ENCODE measurements at places on chromosomes 3 and 15.

- DNase-seq, result no peak
Measured at GRCh38 chr15:48584090-48584811, 61.3 kb downstream of the FBN1 start.

DNA sequence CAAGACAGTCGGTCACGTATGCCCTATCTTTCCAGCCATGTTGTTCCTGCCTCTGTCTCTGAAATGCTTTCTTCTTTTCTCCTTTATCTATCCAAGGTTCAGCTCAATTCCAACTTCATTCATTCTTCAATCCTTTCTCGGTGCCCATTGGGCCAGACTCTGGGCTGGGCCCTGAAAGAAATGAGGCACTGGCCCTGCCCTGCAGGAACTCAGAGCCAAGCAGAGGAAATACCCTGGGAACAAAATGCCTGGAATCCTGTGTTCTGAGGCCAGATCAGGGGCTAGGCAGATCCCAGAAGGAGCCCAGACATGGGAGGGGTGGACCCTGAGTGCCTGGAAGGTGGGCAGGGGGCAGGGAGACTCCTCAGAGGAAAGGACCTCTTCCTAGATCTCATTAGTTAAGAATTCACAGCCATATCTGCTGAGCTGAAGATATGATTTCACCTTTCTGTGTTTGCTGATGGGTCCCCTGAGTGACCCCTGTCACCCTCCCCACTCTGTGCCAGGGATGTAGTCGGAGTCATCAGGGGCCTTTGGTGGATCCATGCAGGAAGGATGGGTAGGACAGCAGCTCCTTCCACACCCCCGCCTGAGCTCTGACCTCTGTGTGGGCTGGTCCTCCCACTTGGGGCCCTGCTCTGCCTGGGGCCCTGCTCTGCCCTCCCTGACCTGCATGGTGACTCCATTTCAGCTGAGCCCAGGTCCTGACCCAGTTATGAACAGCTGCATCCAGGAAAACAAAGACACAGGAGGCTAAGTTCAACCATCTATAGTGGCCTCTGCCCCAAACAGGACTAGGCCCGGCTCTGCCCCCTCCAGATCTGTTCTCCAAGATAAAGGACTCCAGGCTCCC lies 5.3 kb upstream of the DAPK2 start:
- no peak for DNase-seq

GRCh38 chr3:133659806-133660205 lies 1.9 kb downstream of the TOPBP1 start:
- no peak for DNase-seq

- DNase-seq, result no peak
Measured at GRCh38 chr3:9669720-9670432, 20.6 kb downstream of the MTMR14 start.

DNA sequence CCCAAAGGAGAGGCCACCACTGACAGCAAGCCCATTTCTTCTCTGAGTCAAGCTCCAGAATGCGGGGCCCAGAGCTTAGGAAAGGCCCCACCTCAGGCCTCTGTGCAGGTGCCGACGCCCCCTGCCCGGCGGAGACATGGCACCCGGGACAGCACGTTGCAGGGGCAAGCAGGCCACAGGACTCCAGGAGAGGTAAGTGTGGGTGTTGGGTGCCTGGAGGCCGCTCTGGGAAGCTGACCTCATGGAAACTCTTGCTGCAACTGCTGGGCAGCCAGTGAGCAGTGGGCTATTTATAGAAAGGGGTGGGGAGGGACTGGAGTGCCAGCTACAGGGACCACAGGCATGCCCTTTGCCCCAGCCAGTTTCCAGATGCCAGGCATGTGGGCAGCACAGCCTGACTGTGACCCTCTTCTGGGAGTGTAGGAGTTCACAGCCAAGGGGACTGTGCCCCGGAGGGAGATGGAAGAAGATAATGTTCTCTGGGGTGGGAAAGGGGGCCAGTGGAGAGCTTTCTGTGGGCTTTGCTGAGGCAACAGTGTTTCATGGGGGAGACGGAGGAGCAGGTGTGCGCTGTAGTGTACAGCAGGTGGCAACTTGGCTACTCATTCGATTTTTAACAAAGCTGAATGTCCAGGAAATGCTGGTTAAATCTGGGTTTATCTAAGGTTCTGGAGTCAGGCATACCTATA lies 23.7 kb downstream of the ALPK3 start:
- no peak for DNase-seq

DNA sequence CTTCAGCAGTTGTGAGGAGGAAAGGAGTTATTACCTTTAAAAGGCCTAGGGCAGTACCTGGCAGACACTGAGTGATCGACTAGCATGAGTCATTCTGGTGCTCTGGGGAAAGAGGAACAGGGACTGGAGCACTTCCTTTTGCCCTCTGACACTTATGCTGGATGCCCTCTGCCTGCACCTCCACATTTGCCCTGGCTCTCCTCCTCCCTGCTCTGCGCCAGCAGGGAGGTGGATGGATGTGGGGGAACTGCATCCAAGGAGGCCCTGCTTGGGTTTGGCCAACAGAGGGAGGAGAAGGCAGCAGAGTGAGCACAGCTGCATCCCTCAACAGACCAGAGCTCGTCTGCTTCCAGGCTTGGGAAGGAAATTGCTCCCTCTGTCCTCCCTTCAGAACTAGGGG lies 75.0 kb downstream of the SEMA5B start:
- no peak for DNase-seq

DNA sequence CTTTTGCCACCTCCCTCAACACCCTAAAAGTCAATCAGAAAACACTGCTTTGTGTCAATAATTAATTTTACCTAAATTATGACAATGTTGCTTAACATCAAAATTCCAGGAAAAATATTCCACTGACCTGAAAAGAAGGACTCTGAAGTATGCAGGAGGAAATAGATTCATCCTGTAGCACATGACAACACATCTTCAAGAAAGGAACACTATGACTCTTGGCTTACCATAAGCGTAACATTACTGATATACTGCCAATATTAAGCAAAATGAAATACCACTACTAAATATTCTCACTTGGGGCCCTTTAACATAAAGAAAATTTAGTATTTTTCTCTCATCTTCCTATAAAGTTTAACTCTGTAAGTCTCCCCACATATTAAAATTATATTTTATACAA lies 9.6 kb downstream of the SUCLG2 start:
- no peak for DNase-seq

DNA sequence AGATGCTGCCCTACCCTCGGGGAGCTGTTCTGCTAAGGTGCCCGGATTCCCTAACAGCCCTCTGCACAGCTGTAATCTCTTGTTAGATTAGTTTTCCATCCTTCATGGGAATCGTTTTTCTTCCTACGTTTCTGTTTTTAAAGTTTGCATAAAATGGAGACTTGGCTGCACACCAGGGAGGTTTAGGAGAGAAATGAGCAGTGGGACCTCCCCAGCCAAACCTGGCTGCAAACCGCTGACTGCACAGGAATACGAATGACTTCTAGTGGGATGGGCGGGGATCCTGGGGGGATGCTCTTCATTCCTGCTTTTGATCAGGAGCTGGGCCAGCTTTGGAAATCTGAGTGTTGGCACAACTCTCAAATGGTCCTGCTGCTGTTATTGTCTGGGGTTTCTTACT lies 77.5 kb downstream of the THSD4 start:
- DNase-seq, result no peak

- DNase-seq, result no peak
Measured at GRCh38 chr3:69542089-69542804, 156.4 kb upstream of the FRMD4B start.

DNA sequence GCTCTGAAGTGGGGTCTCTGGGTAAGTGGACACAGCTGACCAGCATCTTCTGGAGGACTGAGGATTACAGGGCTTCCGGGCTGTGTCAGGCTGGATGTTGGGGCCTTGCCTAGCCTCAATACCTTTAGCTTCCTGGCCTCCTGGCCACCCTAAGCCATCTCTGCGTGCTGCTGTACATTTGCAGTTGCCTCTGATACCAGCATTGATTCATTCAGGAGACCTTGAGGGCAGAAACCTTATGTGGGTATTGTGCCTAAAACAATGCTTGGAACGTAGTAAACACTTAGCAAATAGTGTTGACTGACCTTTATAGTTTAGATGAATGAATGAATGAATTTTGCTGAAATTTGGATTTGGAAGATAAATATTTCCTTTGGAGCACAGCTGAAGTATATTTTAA lies 97.0 kb downstream of the FLNB start:
- no peak for DNase-seq

DNA sequence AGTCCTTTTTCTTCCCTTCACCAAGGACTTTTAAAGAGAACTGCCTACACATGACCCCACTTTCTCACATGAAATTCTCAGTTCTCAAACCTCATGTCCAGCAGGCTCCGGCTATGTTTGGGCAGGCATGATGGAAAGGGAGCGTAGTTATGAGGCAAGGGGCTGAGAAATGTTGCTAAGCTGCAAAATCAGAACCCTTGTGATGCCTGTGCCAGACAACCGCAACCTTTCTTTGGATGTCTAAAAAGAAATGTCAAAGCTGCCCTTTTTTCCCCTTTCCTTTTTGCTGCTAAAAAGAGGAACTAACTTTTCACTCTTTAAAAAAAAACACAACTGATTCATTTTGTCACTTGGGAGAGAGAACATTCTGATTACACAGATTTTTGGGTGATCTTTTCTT lies 19.2 kb downstream of the GNB4 start:
- DNase-seq, result no peak

DNA sequence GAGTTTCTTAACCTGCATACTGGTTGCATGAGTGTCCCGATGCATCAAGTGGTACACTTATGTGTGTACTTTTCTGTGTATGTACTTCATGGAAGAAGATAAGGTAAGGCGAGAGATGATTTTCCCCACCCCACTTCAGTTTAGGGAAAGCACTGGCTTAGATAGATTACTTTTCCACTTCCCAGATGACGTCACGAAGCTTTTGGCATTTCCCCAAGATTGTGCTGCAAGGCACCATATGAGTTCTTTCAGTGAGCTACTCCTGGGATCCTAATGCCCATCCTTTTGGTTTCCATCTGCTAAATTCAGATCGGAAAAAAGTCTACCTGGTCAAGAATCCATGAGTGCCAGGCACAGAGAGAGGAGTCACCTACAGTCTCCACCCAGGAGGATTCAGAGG lies 4.5 kb downstream of the IL17RB start:
- DNase-seq, result no peak

GRCh38 chr3:24663406-24663805 lies 168.8 kb upstream of the THRB start:
- DNase-seq, result no peak

- no peak for DNase-seq
Measured at GRCh38 chr3:138361561-138361971, 13.2 kb downstream of the MRAS start.

DNA sequence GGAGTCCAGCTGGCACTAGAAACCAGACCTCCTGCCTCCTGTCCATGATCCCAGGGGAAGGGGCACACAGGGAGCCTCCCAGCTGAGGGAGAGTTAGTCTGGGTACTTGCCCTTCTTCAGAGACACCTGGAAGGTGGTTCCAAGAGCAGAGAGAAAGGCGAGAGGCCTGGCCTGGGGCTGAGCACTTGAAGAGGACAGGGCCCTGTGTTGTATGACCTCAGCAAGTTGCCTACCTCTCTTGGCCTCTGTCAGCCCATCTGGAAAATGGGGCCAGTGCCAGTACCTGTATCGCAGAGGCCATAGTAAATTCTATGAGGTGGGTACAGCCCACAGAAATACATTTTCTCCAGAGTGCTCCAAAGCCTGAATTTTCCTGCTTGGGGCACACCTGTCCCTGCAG lies 19.5 kb downstream of the PTH1R start:
- no peak for DNase-seq

DNA sequence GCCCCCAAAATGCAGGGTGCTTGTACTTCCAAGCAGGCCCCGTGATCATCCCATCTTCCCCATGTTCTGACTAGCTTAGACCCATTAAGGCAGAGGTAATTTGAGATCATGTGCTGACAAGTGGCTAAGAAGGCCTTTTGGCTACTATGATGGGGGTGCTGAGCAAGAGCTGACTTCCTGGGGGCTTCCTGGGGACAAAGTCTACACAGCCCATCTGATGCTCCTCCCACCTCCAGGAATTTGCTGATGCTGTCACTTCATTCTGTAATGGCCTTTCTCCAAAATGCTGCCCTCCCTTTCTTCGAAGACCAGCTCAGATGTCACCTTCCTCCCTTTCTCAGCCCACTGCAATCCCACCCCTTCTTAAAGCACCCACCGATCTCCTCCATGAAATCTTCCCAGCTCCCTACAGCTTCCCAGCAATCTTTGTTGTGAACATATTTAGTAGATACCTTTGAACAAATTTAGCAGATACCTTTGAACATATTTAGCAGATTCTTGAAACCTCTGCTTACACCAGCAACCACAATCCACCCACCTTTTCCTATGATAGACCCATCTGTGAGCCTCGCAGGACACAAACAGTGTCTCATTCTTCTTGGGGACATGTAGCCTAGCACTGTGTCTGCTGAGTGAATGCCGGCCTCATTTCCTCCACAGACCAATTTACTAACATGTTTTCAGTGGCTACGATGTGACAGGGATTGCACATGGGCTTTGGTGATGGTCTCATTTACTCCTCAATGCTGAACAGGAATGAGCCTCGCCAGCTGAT lies 223.3 kb downstream of the EPHB1 start:
- no peak for DNase-seq

- DNase-seq, result no peak
Measured at GRCh38 chr15:83283138-83283812, 1.2 kb downstream of the BNC1 start.

DNA sequence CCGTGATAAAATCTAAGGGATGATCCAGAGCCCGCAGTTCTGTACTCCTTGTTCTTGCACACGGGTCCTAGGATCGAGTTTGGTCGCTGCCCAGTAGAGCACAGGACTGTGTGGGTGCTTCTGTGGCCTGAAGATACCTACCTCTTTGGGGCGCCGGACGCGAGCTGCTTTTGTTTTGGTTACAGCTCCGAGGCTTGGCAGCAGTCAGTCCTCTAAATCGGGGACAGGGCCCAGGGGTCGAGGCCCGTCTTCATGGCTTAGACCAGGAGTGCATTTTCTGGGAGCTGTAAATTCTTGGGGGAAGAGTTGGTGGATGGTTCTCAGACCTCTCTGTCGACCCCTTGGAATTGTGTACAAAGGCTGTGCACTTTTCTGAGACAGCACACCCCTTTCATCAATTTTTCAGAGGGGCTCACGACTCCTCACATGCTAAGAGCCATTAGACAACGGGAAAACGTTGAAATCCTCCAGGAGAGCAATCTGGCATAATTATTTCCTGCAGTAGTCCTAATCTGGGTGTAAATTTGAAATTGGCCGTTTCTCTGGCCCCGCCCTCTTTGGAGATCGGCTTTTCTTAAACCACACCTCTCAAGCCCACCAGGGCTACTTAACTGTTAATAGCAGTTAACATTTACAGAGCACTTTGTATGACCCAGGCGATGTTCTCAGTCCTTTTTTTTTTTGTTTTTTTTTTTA lies 928 bp downstream of the CEP97 start:
- DNase-seq, result peak; percentile 33

DNA sequence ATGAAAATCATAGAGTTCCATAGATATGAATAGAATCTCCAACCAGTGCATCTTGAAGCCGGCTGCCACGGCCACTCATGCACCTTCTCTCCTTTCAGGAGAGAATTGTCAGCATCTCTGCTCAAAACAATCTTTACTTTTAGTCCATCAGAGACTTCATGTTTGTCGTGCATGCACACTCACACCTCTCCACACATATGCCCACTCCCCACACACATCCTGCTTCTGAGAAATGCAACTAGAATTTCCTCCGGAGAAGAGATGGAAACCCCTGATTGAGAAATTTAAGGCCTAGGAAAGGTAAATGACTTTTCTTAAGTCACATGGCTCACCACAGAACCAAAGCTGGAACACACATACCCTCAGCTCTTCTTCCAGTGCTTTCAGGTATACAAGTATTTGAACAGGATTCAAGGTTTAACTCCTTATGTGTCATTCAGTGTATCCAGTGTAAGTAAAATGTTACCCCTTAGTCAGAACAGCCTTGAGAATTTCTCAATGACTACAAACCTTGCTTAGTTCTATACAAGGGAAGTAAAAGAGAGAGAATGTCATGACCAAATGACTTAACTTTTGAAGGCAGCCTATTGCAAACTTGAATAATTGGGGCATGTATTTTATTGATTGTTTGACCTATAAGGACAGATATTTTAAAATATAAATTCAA lies 69.1 kb upstream of the TSEN2 start:
- DNase-seq, result peak; percentile 13

Data from activated CD4-positive, alpha-beta T cell treated with anti-CD3 and anti-CD28 coated beads, Interleukin-2, Interleukin-6, amounts not matched to agents 100 ng/mL and 50 ng/mL, durations not matched to agents 16 hours and 8 hours (primary cell).